ENCODE measurements at places on chromosomes 5 and 9.
A peak's percentile ranks its signal among the peaks of the same experiment; 100 is the strongest.

DNA sequence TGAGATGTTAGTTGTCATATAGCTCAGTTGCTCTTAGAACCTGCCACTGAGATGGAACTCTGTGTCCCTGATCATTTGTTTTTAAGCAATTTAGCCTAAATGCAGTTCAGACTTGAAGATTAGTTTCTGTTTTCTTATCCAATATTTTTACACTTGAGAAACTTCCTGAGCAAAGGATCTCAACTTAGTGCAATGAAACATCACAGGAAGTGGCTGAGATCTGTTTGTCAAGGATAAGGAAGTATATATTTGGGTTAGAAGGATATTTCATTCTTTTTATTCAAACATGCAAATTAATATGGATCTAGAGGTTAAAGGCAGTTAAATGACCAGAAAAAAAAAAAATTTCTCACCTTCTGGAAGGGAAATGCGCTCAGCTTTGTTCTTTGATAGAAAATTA, 19.7 kb upstream of the F2R start:
- no peak for DNase-seq

GRCh38 chr5:6722015-6722414, 8.8 kb downstream of the TENT4A start:
- DNase-seq, result no peak

DNA sequence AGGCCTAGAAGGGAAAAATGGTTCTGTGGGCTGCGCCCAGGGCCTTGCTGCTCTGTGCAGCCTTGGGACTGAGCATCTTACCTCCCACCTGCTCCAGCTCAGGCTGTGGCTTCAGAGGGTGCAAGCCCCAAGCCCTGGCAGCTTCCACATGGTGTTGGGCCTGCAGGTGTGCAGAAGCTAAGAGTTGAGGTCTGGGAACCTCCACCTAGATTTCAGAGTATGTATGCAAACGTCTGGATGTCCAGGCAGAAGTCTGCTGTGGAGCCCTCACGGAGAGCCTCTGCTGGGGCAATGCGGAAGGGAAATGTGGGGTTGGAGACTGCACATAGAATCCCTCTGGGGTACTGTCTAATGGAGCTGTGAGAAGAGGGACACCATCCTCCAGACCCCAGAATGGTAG, 36.0 kb downstream of the FBXL7 start:
- no peak for DNase-seq

- no peak for DNase-seq
These were observed 336.5 kb upstream of the IRX4 start for GRCh38 chr5:2219149-2219776.

DNA sequence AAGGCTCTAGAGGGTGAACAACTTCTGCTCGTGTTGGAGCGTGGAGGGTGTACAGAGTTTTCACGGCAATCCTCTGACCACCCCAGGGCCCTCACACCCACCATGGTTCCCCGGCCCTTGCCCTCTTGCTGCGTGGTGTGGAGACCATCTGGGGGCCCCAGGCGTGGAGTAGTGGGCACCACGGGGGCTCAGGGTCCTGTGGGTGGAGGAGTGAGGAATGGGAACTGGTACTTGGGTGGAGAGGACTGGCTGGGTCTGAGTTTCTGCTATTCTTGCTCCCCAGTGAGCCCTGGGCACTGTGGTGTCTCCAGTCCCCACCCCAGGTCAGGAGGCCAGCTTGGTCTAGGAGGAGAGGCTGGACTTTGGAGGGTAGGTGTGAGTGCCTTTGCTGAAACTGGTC, 21.9 kb upstream of the TRIM52 start:
- DNase-seq, result no peak

DNA sequence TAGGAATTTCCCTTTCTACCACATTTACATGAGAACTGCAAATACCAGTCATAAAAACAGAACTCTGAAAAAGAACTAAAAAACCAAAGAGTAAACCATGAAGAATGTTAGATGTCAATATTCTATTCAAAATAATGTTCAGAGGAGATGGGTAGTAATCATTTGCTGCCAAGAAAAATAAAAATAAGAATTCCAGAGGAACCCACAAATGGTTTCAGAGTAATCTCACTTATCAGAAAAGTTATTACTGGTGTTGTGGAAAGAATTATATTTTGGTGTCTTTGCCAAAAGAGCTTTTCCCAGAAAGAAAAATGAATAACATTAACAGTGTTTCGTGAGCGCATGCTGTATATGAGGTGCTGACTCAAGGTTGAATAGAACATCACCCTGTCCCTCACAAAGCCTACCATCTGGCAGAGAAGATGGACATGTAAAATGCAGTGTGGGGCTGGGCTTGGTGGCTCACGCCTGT, 35.6 kb downstream of the GPR21 start:
- no peak for DNase-seq

GRCh38 chr5:151070449-151070848, 10.4 kb downstream of the TNIP1 start:
- no peak for DNase-seq

- no peak for DNase-seq
These were observed 58.1 kb downstream of the PTCH1 start for GRCh38 chr9:95458666-95459065.

- DNase-seq, result no peak
These were observed 12.0 kb upstream of the GABRP start for GRCh38 chr5:170771496-170771895.

GRCh38 chr5:178606269-178606668, 16.1 kb upstream of the COL23A1 start:
- no peak for DNase-seq

DNA sequence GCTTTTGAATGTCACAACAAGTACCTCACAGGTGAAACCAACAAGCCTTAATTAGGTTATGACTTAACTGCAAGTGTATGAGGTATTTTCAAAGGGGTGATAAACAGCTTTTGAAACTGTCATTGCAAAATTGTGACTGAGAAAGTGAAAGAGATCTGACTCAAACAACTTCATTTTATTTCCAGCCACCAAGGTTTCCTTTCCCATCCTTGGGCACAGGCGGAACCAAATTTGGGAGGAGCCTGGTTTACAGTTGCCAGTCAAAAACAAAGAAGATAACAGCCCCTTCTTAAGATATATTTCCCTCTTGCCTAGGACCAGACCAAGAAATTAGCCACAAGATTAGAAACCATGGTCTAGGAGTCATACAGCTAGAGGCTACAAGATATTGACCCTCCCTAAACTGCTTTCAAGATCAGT, 417.1 kb downstream of the CSNK1G3 start:
- no peak for DNase-seq

DNA sequence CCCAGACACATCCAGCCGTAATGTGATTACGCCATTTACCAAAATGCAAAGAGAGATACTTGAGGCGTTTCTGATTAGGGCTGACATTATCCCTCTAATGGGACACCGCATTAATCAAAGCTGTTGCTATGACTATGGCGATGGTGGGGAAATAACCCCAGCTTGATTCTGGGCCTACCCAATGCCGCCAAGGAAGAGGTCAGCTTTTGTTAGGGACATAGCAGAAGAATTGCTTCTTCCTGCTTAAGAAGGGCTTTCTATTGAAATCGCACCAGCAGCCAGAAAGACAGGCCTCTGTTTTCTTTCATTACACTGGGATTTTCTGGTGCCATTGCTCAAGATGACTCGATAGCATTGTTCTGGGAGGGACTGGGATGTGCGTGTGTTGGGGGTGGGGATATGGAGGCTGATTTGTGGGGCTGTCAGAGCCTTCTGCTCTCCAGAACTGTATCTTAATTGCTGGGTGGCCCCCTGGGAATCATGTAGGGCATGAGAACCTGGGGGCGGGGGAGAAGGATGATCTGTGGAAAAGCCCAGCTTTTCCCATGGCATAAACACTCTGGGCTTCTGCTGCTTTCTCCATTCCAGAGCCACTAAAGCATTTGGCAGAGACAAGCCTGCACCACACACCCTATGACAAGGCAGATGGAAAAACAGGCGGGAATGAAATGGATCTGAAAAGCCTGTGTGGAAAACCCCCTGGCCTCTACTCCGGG, 106.5 kb upstream of the RAD23B start:
- DNase-seq, result no peak

DNA sequence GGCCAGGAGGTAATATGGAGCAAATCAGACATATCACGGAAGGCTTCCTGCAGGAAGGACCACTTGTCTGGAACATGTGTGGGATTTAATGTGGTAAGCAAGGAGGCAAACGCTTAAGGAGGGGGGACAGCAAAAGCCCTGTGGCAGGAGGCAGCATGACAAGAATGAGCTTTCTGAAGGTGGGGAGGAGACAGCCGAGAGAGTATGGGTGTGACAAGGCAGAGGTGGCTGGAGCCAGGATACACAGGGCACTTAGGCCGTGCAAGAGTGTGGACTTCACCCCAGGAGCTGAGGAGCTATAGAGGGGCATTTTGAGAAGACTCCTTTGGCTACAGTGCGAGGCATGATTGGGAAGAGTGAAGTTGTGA, 14.4 kb upstream of the S1PR3 start:
- DNase-seq, result no peak

- no peak for DNase-seq
These were observed 43.9 kb upstream of the ALDH1A1 start for GRCh38 chr9:72996684-72997314.

DNA sequence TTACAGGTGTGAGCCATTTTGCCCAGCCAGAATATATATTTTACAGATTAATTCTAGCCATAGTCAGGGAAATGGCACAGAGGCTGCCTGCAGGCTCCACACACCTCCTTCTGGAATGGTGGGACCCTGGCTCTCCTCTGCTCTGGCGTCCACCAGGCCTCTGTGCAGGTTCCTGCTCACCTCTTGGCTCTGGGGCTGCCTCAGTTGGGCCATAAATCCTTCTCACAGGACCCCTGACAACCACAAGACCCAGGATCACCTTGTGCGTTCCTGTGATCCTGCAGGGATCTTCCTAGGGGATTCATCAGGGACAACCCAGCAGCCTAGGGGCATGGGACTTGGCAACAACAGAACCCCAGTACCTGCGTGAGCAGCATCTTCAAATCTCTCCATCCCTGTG, 93.0 kb upstream of the FSTL4 start:
- DNase-seq, result no peak

- DNase-seq, result no peak
These were observed 61.4 kb downstream of the KIAA1958 start for GRCh38 chr9:112548051-112548440.

DNA sequence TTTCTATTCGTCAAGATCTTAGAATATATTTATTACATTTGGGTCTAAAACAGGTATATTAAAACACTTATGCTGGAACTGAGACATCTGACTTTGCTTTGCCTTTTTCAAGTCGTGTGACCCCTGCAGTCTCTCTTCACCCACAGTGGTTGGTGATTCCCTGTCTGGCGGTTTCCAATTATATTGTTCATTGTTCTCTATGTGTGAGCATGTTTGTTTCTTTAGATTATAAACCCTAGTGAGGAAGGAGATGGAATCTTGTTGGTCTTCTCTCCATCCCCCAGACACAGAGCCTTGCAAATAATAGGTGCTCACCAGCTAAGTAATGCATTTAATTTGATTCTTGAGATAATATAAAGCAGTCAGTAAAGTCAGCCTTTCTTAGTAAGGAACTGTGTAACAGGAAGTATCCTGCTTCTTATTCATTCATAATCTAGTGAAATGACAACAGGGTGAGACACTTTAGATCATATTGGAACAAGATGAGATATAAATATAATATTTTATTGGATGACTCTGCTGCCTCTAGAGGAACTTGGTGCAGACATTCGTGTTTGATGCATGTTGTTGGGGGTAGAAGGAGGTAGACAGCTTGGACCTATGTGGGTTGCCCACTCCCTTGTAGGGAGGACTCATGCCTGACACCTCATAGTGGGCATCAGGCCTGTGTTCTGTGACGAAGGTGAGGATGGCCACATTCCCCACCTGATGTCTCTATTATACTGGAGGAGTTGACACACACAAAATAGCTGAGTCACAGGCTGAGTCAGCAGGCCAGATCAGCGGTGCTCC, 88.1 kb downstream of the FGF1 start:
- peak; percentile 95 for DNase-seq

DNA sequence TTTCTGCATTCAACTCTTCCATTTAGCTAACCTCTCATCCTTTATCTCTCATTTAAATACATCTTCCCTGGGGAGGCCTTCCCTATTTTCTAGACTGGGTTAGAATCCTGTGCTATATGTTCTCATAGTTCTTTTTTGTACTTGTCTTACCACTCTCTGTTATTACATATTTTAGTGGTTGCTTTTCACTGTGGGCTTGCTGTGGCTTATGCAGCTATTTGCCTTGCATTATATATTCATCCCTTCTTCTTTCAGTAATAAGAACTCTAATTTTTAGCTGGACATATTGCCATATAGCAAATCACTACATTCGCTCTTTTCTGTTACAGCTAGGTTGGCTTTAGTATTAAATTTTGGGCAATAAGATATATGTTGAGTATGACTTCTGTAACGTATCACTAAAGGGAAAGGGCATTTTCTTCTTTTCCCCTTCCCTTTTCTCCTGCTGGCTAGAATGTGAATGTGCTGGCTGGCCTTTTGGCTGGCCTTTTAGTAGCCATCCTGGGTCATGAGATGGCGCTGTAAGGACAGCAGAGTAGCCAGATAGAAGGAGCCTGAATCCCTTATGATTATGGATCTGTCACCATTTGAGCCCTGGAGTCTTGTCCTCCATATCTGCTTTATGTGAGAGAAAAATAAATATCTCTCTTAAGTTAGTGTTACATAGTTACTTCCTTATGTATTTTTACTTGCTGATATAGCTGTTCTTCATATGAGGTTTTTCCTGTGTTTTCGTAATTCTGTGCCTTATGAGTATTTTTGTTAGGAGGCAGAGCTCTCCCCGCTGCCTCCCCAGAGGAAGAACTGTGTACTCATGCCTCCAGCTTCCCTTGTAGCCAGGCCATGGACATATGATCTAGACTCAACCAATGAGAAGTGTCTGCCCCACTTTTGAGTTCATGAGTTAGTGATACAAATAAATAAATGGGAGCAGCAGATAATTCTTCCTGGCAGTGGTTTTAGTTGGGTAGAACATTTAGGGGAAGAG, 65.8 kb downstream of the NDUFAF2 start:
- peak; percentile 20 for DNase-seq

- DNase-seq, result peak; percentile 23
These were observed 1.6 kb downstream of the FSTL4 start for GRCh38 chr5:133610489-133611356.

DNA sequence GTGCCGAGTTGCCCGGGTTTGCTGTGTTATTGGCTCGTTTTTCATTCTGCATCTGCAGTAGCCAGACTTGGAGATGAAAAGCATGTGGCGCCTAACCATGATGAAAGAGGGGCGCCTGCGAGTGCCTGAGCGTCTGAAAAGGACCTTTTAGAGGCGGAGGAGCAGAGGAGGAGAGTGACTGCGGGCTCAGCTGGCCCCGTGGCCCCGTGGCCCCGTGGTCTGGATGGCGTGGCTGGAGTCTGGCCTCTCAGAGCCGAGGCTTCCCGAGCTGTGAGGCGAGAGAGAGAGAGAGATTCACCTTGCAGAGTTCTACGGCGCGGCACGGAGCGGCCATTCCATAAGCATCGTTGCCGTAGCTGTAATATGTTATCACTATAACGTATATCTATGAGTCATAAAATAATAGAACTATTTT, 55.3 kb upstream of the RNU6ATAC start:
- no peak for DNase-seq
